ENCODE measurements at places on chromosomes 4 and X.

DNA sequence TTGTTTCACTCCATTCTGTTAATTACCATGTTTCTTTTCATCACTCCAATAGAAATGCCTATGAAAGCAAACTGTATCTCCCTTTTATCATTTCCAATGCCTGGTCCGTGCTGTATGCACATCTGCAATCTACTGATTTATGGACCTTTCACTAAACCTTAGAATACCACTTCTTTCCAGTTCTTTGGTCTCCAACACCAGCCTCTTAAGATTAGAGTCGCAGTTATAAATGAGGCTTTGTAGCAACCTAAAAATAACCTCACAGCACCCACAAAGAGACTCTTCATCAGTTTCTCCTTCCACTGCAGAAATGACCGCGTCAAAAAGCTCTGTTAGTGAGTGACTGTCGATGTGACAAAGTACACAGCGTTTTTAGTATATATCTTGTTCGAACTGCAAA, 282.6 kb downstream of the ADGRA3 start:
- DNase-seq, result no peak

DNA sequence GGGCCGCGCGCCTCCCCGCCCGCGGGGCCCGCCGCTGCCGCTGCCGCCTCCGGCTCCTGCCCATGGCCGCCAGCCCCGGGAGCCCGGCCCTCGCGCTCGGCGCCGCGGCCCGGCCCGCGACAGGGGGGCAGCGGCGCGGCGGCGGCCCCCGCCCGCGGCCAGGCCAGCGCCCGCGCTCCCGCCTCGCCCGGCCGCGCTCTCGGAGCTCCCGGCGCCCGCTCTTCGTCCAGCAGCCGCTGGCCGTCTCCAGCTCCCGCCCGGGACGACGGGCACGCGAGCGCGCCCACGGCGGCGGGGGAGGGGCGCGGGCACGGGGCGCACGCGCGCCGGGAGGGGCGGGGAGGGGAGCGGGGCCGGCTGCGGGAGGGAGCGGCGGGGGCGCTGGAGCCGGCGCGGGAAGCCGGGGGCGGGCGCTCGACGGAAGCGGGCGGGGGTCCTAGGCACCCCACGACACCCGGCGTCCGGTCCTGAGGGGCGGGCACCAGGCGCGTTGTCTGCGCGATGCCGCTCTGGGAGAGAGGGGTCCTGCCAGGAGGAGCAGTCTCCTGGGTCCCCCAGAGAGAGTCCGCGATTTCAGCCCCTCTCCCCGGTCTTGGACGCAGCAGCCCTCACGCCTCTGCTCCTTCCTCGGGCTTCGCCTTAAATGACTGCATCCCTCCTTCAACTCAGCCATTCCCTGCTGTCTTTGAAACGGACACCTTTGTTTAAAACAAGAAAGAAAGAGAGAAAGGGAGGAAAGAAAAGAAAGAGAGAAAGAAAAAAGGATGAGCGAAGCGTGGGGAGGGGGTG, 490 bp upstream of the PDZD4 start:
- no peak for DNase-seq

DNA sequence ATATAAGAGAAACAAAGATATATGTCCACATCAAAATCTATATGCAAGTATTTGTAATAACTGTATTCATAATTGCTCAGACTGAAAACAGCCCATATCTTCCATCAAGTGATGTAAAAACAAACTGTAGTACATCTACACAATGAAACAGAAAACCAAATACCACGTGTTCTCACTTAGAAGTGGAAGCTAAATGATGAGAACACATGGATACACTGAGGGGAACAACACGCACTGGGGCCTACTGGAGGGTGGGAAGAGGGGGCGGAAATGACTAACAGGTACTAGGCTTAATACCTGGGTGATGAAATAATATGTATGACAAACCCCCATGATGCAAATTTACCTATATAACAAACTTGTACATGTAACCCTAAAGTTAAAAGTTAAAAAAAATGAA, 42.7 kb downstream of the UBA6 start:
- DNase-seq, result no peak

DNA sequence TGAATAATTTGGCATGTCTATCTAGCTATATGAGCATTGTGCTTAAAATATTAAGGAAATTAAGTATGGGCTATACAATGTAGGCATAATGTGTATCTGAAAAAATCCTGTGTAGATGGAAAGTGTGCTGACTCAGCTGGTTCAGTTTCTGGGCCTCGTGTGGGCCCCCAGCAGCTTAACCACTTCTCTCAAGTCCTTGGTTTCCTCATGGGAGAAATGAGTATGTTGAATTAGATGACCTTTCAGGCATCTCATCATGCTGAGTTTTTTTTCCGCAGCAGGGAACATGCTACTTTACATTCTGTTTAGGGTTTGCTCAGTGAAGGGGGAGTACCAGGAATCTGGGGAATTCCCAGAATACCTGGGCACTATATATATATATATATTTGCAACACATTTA, 30.5 kb downstream of the RHOH start:
- DNase-seq, result peak; percentile 26

- no peak for DNase-seq
Observed at GRCh38 chr4:112952313-112952700, 97.1 kb upstream of the ANK2 start.

- DNase-seq, result no peak
Observed at GRCh38 chrX:78555401-78555980, 103.6 kb downstream of the RTL3 start.

GRCh38 chr4:164412246-164412645, 341.7 kb upstream of the SMIM31 start:
- no peak for DNase-seq

- DNase-seq, result no peak
Observed at GRCh38 chrX:130418740-130419139, 17.0 kb downstream of the RBMX2 start.

GRCh38 chr4:155883895-155884294, 17.8 kb upstream of the ASIC5 start:
- DNase-seq, result no peak

DNA sequence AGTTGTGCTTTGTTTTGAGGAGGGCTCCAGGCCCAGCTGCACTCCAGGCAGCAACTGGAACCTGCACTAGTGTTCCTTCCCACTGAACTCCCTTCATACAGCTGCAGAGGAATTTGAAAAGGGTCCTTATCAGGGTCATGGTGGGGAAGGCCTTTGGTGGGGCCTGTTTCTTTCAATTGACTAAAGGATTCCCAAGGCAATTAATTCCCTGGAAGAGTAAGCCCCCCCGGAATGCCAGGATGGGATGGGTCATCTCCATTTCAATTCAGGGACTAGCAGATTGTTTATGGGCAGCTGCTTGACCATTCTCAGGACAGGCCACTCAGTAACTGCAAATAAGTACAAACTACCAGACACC, 45.3 kb downstream of the TSC22D3 start:
- no peak for DNase-seq

- no peak for DNase-seq
Observed at GRCh38 chr4:2428496-2429213, 9.9 kb downstream of the CFAP99 start.

DNA sequence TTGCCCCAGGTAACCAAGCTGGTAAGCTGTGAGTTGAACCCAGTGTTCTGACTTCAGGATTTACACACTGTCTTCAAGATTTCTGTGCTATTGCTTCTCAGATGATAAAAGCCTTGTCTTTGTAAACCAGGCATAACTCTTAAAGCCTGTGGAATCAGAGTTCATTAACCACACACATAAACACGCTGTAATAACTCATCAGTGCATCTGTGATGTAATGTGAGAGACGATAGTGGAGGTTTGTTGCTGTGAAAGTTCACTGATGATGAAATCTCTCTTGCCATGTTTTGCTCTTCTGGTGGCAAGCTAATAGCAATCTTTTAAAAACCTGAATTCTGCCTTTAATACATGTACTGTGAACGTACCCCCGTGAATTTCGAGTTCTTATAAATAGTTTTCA, 41.5 kb downstream of the CLCN4 start:
- no peak for DNase-seq

- no peak for DNase-seq
Observed at GRCh38 chrX:15989716-15990115, 133.6 kb upstream of the GRPR start.

GRCh38 chrX:117641913-117642656, 474.5 kb downstream of the KLHL13 start:
- DNase-seq, result no peak

GRCh38 chrX:77925764-77926163, 15.3 kb downstream of the ATP7A start:
- no peak for DNase-seq

DNA sequence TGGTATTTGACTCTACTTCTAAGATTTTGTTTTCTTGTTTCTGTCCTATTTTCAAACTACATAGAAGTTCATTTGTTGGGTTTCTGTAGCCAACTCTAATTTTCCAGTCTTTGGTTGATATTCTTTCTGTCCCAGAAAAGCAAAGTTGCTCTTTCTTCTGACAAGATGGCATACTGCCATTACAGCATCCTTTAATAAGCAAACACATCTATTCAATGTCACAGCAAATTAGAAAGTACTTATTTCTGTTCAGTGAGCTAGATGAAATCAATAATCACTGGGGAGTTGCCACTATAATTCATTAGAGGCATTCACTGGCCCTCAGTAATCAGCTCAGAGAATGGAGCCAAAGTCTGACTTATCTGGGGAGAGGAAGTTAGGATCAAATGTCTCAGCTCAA, 1258.0 kb upstream of the IGFBP7 start:
- DNase-seq, result no peak

Measured in skeletal muscle cell (primary cell).